ENCODE measurements at places on chromosomes 6 and 20.

DNA sequence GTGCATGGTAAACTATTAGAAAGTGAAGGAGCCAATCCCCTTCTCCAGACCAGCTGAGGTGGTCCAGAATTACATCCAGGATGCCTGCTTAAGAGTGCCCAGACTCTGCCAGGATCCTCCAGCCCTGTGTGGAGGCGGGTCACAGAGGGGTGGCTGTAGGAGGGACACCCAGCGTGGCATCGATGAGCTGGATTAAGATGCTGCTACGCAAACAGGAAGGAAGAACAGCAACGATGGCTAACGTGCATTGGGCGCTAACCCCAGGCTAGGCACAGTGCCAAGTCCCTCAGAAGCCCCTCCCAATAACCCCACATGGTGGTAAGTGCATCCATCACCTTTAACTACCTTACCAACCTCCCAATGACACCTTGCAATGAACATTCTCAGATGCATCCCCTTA lies 63.9 kb upstream of the MRPS10 start:
- no peak for DNase-seq

GRCh38 chr6:100050550-100050949 lies 56.5 kb upstream of the MCHR2 start:
- DNase-seq: no peak

GRCh38 chr6:134372603-134373281 lies 54.8 kb upstream of the SGK1 start:
- no peak for DNase-seq

DNA sequence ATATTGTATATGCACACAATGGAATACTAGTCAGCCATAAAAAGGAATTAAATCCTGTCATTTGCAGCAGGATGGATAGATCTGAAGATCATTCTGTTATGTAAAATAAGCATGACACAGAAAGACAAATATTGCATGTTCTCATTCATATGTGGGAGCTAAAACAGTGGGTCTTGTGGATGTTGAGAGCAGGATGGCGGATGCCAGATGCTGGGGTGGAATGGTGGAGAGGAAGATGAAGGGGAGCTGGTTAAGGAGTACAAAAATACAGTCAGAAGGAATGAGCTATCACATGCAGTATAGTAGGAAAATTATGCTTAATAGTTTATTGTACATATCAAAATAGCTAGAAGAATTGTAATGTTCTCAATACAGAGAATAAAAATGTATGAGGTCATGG lies 41.8 kb downstream of the THBS2 start:
- no peak for DNase-seq

DNA sequence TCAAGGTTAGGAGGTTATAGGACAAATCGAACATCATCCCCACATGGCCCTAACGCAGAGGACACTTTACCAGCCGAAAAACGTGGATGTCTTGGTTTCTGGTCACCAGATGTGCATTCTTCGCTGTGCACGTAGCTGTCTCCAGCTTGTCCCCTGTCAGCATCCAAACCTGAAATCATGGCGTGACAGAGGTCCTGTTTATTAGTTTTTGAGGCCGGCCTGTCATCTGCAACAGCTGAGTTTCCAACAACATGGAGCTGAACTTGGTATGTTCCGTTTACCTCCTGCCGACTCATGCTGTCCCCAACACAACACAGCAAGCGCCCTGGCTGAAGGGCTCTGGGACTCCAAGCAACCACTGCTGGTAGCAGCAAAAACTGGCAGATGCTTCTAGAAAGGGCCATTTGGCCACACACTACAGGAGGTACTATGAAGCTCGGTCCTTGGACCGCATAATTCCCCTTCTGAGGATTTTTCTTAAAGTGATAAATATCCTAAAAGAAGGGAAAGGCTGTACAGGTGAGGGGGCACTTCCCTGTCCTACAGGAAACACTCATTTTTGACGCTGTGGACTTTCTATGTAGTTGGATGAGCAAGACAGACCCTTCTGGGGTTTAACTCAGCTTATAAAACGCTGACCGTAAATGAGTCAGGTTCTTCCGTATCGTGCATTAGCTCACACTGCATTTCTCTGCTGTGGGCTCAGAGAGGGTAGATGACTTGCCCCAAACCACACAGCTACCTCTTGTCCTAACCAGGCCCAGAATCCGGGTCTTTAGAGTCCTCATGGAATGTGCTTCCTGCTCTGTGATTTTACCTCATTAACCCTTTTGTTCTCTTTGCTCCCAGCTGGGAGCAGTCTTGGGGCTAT lies 79.7 kb upstream of the NFATC2 start:
- no peak for DNase-seq

- no peak for DNase-seq
These were observed 84.8 kb downstream of the CD24 start for GRCh38 chr6:106889692-106890091.

DNA sequence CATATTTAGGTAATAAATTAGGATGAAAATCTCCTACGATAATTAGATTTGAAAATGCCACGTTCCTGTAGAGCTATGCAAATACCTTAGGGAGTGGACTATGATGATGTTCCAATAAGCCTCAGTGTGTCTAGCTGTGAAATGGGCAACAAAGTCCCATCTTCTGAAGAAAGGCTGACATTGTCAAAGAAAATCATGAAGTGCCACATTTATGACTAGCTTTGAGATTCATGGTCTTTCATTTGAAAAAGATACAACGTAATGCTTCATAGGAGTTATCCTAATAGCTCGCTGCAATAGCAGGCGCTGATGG lies 23.8 kb upstream of the BCAS1 start:
- no peak for DNase-seq

GRCh38 chr20:37359331-37359730 lies 13.4 kb downstream of the SRC start:
- DNase-seq: no peak

GRCh38 chr6:127190552-127190951 lies 72.1 kb downstream of the RSPO3 start:
- DNase-seq: peak; percentile 26

- DNase-seq: peak; percentile 88
These were observed at the start of gene GINS1 for GRCh38 chr20:25407311-25408169. Gene GINS1, plus strand, starts transcription at chr20:25407673. Its CDS starts 148 bp downstream, at chr20:25407821.

GRCh38 chr6:145841668-145842067 lies 27.1 kb upstream of the FBXO30 start:
- DNase-seq: no peak

DNA sequence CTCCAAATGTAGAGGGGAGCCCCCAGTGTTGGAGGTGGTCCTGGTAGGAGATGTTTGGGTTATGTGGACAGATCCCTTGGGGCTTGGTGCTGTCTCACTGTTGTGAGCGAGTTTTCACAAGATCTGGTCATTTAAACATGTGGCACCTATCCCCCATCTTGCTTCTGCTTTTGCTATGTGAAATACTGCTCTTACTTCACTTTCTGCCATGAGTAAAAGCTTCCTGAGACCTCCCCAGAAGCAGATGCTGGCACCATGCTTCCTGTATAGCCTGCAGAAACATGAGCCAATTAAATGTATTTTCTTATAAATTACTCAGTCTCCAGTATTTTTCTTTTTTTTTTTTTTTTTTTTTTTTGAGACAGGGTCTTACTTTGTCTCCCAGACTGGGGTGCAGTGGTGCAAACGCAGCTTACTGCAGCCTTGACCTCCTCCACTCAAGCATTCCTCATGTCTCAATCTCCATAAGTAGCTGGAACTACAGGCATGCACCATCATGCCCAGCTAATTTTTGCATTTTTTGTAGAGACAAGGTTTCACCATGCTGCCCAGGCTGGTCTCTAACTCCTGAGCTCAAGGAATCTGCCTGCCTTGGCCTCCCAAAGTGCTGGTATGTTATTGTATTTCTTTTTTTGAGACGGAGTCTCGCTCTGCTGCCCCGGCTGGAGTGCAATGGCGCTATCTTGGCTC lies 177.1 kb downstream of the ALDH8A1 start:
- DNase-seq: no peak

DNA sequence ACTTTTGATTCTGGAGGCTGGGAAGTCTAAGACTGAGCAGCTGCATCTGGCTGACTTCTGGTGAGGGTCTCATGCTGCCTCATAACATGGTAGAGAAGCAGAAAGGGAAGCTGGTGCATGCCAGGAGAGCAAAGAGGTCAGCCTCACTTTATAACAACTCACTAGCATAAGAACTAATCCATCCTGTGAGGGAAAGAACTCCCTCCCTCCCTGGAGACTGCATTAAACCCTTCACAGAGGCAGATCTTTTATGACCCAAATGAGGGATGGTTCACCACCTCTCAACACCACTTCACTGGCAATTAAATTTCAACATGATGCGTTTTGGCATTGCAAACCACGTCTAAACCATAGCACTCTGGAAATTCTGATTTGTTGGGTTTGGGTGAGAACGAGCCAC lies 33.9 kb downstream of the STXBP5 start:
- no peak for DNase-seq

DNA sequence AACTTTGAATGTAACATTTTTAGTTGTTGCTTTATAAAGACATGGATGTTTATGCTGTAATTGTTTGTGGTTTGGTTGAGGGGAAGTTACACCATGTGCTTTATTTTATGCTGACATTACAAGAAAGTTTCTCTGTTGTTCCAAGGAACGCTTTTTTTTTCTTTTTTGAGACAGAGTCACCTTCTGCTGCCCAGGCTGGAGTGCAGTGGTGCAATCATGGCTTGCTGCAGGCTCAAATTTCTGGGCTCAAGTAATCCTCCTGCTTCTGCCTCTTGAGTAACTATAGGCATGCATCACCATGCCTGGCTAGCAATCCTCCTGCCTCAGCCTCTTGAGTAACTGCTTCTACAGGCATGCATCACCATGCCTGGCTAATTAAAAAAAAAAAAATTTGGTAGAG lies 21.0 kb upstream of the IFNGR1 start:
- no peak for DNase-seq

- DNase-seq: no peak
These were observed 116.0 kb upstream of the JARID2 start for GRCh38 chr6:15129887-15130286.

- no peak for DNase-seq
These were observed 29.6 kb downstream of the TAB2 start for GRCh38 chr6:149347067-149347466.

GRCh38 chr6:17790489-17790888 lies 83.8 kb upstream of the NUP153 start:
- DNase-seq: no peak

- DNase-seq: no peak
These were observed 26.1 kb upstream of the TBC1D7 start for GRCh38 chr6:13354331-13355042.

GRCh38 chr20:1644101-1644962 lies 13.2 kb downstream of the SIRPG start:
- no peak for DNase-seq

DNA sequence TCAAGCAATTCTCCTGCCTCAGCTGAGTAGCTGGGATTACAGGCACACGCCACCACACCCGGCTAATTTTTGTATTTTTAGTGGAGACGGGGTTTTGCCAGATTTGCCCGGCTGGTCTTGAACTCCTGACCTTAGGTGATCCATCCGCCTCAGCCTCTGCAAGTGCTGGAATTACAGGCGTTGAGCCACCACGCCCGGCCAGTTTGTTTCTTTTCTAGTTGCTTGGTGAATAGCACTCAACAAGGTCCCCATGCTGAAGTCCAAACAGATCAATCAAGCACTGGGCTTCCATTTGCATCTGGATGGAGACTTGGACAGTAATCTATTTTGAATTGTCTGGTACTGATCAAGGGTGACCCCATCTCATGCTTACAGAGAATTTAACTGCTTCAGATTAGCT lies 108.9 kb upstream of the FOXO3 start:
- no peak for DNase-seq

- DNase-seq: peak; percentile 22
These were observed 23.9 kb downstream of the RPRD1B start for GRCh38 chr20:38057351-38057972.

DNA sequence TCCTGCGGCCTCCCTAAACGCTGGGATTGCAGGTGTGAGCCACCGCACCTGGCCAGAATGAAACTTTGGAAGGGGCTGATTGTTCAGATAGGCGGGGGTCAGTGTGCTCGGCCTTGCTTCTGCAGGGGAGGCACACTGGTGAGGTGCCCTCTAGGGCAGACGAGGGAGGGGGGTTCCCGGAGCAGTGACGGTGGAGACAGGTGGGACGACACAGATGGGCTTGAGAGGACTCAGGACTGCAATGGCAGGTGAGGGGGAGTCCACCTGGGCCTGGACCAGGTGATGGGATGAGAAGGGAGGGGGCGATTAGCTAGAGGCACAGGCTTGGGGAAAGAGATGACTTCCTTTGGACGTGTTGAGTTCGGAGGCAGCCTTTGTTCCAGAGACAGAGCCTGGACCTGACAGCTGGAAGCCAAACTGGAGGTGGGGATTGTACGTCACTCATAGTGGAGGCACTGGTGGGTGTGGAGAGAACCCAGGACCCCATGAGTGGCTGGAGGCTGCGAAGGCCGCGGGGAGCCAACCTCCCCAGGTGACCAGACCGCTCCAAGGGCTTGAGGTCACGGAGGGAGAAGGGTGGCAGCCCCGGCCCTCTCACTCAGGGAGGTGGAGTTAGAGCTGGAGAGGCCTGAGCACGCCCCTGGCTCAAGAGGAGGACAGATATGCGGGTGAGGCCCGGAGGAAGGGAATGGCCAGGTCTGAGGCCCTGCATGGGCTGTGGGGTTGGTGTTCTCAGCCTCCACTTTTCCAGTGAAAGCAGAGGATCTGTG lies 10.5 kb upstream of the MAP1LC3A start:
- no peak for DNase-seq

DNA sequence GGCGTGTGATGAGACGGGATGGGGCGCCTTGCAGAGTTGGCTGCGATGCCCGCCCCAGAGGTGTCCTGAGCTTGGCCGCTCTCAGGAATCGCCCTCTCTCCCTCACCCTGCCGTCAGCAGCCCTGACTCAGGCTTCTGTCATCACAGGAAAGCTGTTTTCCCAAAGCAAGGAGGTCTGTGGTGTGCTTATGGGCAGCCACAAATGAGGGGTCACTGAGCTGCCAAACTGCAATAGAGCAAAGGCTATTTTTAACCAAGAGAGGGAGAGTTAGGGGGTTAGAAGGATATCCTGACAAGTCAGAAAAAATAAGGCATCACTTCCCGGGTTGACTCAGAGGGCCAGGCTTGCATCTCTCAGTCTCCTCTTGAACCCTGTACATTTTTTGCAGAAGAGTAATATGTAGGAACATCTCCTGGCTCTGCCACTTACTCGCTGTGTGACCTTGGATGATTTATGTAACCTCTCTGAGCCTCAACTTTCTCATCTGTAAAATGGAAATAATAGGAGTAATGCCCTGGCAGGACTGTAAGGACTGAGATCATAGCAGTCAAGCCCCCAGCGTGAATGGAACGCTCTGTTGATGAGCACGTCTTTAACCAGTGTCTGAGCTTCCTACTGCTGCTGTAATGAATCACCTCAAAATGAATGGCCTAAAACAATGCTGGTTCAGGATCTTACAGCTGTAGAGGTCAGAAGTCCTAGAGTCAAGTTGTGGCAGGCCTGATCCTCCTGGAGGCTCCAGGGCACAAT lies 181.9 kb downstream of the NFATC2 start:
- DNase-seq: no peak

DNA sequence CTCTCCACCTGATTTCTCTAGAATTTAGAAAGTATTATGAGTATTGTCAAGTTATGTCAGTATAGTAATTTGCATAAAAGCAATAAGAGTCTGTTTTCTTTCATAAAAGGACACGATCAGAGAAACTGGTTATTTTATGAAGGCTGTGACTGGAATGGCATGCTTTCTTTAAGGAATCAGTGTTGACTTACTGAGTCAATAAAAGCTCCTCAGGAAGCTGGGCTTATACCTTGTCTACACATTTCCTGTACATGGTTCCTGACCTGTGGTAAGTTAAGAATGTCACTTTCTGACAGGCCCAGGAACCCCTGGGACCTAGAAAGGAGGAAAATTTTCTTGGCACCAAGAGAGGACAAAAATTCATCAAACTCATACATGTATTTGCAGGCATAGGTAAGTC lies 1224.0 kb upstream of the ADGRB3 start:
- DNase-seq: no peak

GRCh38 chr6:21131406-21131805 lies 462.1 kb upstream of the SOX4 start:
- DNase-seq: no peak
